NCI-H146 (cell line): ENCODE measurements at places on chromosomes 2 and 18.

DNA sequence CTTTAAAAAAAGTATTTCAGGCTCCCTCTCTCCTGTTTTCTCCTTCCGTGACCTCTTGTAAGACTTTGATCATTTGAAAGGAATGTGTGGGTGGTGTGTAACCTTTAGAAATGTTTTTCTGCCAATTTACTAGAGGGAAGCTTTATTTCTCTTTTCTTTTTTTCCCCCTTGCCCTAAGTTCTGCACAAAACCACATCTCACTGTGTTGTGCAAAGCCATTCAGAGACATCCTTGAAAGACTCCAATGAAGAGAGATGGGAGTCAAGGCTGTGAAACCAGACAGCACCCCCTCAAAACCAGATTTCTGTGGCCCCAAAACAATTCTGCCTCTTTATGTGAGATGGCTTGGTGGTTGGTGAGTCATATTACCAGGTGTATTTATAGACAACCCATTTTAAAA is 184.6 kb upstream of the ERBB4 start:
- DNase-seq: no peak

DNA sequence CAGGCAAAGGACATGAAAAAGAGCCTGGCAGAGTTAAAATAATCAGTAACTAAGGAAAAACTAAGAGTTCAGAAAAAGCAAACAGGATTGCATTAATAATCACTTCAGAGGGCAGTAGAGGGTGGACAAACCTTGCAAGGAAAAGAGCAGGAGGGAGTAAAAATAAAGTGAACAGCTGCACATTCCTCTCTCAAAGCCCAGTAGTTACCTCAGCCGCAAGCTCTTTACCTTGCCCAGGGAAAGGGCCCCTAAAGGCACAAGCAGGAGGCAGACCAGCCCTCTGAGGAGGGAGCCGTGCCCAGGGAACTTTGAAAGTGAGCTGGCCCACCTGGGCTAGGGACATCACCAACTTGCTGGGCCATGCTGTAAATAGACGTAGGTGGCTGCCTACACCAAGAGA is 196.9 kb downstream of the C1D start:
- no peak for DNase-seq

GRCh38 chr2:170533156-170533555 is 182.0 kb upstream of the SP5 start:
- DNase-seq: no peak

DNA sequence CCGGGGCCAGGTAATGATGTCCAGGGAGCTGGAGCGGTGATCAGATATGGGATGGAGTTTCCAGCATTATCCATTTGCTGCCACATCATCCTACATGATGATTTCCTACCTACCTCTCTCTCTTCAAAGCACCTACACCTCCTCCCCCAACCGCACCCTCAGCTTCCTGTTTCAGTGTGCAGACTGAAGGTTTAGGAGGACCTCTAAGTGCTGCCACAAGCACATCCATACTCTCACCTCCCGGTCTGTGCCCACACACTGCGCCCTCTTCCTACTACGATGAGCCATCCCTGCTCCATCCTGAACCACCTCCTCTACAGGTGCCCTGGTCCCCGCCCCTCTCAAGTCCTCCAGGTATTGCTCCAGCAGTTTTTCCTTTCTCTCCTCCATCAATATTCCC is 123.7 kb downstream of the ALPK2 start:
- DNase-seq: no peak

DNA sequence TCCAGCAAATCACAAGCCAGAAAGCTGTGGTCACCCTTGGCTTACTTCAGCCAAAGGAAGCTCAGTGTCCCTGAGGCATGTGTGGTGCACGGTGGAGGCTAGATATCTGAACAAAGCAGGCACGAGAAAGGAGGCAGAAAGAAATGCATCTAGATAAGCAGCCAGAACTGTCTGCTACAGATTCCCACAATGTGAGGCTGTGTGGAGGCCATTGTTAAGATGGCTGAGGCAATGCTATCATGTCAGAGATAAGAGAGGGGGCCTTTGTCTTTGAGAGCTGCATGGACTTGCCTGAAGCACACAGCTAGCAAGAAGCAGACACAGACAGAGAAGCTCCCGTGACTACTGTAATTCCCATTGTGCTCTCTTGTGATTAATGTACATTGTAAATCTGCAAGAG is 110.5 kb upstream of the LYPD6 start:
- no peak for DNase-seq

DNA sequence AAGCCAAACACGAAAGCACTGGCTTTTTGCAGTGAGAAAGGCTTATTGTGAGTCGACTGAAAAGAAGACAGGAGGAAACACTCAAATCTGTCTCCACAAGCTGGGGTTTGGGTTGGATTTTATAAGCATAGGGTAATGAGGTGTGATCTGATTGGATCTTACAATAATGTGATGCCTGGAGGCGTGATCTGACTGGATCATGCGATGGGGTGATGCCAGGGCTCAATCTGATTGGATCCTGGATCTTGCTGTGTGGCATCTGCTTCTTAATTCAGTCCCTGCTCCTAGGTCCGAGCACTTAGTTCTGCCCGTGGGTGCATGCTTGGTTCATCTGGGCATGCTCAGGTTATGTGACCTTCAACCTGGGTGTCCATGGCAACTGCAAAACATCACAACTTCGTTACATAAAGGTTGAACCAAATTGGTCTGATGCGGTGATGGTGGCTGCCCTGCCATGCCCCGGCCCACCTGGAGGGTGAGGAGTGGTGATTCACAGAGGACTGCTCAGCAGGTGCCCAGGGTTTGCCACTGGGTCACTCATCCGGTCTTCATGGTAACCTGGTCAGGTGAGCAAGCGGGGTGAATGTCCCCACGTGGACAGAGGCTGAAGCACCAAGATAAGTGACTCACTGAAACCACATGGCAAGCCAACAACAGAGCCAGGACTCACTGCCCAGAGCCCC is 111.0 kb downstream of the KCNF1 start:
- DNase-seq: peak; percentile 91

GRCh38 chr2:9333591-9334171 is 89.6 kb downstream of the ITGB1BP1 start:
- peak; percentile 39 for DNase-seq

DNA sequence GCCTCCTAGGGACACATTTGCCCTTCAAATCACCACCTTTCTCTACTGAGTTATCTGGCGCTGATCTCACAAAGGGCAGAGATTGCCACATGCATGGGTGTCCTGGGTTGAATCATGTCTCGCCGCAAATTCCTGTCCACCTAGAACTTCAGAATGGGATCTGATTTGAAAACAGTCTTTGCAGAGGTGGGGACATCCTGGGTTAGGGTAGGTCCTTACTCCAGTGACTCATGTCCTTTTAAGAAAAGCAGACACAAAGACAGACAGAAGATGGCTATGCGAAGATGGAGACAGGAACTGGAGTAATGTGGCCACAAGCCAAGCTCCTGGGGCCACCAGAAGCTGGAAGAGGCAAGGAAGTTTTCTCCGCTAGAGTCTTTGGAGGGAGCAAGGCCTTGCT is 197.4 kb upstream of the SMIM21 start:
- DNase-seq: no peak

- DNase-seq: no peak
Observed at GRCh38 chr18:80198391-80198790, 48.9 kb downstream of the PARD6G start.

- DNase-seq: no peak
Observed at GRCh38 chr2:121490584-121491133, 40.0 kb upstream of the RNU4ATAC start.

GRCh38 chr2:64036034-64036705 is 16.9 kb upstream of the VPS54 start:
- peak; percentile 38 for DNase-seq

DNA sequence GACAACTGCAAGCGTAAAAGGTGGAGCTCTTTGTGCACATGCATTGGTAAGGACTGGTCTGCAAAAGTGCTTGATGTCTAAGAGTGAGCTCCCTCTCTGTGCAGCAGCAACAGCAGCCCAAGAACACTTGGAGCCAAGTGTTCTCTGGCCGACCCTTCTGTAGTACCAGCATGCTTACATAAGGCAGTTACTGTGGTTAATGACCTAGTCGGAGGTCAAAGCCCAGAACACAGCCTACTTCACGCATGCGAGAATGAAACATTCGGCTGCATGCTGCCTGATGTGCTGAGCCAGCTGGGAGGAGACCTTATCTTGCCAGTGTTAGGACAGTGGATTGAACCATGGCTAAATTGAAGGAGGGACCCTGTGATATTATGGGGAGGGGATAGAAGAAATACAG is 21.3 kb downstream of the NCAPH start:
- no peak for DNase-seq

GRCh38 chr2:38666556-38666910 is 619 bp downstream of the GALM start:
- DNase-seq: no peak

DNA sequence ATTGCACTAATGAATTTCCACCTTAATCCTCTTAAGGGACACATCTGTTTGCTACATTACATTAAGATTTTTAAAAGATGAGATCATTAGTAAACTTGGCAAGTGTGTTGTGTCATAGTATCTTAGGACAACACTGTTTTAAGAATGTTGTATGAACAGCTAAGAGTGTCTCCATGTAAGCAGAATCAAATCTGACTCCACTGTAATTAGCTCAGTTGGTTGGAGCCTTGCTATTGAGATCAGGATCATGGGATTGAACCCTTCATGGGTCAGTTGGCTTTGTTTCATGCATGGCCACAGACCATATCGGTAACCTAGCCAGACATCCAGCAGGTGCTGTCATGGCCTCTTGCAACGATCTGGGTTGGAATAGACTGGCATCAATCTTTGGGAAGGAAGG is 5.2 kb downstream of the FHOD3 start:
- no peak for DNase-seq

DNA sequence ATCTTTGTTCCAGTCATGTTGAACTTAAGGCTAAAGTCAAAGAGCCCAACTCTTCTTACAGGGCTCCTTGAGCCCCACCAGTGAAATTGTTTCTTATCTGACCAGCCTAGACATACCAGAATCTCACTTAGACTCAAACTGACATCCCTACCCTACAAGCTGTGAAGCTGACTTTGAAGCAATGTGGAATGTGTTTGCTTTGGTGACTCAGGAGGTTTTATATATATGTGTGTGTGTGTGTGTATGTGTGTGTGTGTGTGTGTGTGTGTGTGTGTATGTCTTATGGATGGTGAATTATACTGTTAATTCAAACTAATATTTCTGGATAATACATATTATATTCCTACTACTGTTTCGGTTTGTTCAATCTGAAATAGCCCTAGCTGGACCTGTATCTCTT is 67.3 kb downstream of the CAMKMT start:
- DNase-seq: no peak

DNA sequence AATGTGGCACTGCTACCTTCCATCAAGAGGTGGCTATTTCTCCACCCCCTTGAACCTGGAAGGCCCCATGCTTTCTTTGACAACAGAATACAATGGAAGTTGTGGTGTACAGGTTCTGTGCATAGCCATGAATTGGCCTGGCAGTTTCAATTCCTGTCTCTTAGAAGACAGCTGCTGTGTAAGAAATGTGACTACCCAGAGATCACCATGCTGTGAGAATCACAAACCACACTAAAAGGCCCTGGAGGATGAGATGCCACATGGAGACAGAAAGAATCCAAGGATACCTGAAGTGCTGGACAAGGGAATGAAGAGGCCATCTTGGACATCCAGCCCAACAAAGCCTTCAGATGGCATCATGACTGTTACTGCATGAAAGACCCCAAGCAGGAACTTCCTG is 47.7 kb upstream of the EHBP1 start:
- no peak for DNase-seq

- DNase-seq: no peak
Observed at GRCh38 chr2:194096402-194096801, 1560.6 kb upstream of the SLC39A10 start.

DNA sequence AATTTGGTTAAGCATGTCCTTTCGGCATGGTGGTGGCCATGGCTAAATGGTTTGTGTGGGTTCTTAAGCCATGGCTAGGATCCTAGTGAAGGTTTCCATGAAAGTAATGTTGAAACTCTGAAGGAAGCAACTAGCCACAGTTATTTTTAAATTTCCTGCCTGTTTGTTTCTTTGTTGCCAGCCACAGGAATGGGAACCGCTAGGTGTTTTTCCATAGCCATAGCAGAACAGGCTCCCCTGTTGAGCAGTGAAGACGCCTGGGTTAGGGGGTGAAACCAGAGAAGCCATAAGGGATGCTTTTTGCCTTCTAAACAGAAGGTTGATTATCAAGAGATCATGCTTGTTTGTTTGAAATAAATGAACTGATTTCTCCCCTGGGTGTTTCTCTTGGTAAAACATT is 60.1 kb upstream of the CHMP1B start:
- DNase-seq: no peak

DNA sequence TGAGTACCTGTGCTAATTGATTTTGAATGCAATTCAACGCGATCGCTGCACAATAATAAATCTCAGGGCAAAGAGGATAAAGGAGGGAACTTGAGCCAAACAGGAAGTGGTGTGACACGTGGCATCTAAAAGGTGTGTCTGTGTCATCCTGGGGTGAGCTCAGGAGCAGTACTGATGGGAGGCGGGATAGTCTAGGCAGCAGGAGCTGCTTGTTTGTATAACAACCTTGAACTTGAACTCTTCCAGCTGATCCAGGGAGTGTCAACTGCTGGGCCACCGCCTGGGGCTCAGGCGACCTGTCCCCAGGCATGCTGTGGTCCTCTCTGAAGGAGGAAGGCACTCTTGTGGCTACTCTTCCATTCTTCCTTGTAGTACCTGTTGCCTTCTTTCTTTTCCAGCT is 61.2 kb downstream of the BOD1L2 start:
- peak; percentile 67 for DNase-seq

DNA sequence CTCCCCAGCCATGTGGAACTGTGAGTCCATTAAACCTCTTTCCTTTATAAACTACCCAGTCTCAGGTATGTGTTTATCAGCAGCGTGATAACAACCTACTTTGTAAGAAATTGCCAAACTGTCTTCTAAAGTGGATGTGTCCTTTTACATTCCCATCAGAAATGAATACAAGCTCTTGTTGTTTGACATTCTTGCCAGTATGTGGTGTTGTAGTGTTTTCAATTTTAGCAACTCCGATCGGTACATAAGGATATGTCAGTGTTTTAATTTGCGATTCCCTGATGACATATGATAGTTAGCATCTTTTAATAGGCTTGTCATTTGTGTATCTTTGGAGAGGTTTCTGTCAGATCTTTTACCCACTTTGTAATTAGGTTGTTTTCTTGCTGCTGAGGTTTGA is 1156.3 kb upstream of the CRIM1 start:
- no peak for DNase-seq

- no peak for DNase-seq
Observed at GRCh38 chr2:182266909-182267308, 159.9 kb downstream of the PDE1A start.
